ENCODE measurements at places on chromosomes 4 and X. TPM values are rescaled to one million over a fixed set of nuclear protein-coding genes. Genes with fewer than 3 reads are reported as not detected.

The ARR3 gene
- total RNA-seq, result not detected

The MAN2B2 gene
- 7.3 TPM for total RNA-seq

The MAGEA9B gene
- not detected for total RNA-seq

DNA sequence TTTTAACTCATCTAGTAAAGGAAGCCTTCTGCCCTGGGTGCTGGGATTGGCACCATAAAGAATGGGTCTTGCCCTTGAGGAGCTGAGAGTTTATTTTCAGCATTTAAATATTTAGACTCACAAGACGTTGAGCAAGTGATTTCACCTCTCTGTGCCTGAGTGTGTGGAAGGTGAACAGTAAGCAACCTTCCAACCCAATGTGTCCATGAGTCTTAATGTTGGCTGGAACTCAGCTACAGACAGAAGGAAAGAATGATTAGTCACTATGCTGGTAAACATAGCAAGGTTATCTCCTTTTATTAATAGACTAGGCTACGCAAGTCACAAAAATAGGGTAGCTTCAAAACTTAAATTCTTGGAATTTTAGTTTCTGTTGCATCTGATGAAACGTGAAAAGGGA lies 277.4 kb upstream of the GATB start:
- no peak for DNase-seq

DNA sequence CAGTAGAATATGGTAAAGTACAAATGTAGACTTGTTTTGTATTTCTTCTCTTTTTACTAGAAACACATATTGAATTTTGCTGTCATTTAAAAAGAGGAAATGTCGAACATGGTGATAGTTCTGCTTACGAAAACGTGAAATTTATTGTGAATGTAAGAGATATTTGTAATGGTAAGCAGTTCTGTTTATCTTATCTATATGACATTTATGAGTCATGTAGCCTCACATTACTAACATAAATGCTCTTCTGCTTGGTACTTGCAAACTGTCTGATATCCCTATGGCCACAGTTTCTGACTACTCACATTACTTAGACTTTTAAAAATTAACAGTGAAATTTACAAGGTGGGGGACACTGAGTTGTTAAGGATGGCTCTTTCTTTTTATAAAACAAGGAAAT lies 57.9 kb downstream of the PASD1 start:
- DNase-seq, result no peak

- DNase-seq, result no peak
Measured at GRCh38 chrX:108032944-108033343, 11.9 kb upstream of the VSIG1 start.

- DNase-seq, result no peak
Measured at GRCh38 chr4:172050911-172051310, 237.7 kb downstream of the GALNTL6 start.

- DNase-seq, result no peak
Measured at GRCh38 chrX:34300871-34301270, 168.8 kb upstream of the FAM47A start.

DNA sequence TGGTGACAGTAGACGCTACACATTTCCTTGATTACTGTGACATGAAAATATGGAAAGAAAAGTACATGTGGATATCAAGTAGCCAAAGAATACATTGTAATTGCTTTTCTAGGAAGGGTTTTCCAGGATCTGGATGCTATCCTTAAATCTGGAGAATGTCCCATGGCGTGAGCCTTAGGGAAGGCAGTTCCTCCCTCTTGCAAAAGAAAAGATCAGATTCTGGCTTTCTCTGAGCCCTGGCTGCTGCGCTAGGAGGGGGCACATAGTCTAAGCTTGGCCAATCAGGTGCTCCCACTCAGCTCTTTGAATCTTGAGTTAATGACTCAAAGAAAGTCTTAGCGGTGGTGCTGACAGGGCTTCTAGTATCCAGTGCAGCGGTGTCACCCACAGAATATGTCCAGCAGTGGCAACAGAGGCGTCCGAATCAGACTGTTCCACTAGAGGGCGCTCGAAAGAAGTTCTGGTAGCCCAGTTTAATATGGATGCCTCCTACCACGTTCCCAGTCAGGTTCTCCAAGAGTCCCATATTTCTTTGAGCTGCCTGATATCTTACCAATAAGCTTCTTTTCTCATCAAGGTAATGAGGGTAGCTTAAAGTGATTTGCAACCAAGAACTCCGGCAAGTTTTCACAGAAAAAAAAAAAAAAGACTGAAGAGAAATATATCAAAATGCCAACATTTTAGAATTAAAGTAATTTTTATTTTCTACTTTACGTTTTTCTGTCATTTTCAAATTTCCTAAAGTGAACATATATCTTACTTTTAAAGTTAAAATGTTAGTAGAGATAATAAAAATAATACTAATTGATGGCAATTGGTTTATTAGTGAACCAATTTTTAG lies 213.4 kb upstream of the S100G start:
- DNase-seq, result no peak

All from frontal cortex (tissue), 4 donors.